ENCODE measurements at places on chromosomes 7 and 10. TPM values are rescaled to one million over a fixed set of nuclear protein-coding genes. Genes with fewer than 3 reads are reported as not detected.

Gene CHAT
- total RNA-seq: not detected

Gene HIF1AN
- 83.1 TPM for total RNA-seq

Gene MKRN1
- total RNA-seq: 87.9 TPM

Gene GDF2
- total RNA-seq: not detected

Gene TRIM50
- not detected for total RNA-seq

DNA sequence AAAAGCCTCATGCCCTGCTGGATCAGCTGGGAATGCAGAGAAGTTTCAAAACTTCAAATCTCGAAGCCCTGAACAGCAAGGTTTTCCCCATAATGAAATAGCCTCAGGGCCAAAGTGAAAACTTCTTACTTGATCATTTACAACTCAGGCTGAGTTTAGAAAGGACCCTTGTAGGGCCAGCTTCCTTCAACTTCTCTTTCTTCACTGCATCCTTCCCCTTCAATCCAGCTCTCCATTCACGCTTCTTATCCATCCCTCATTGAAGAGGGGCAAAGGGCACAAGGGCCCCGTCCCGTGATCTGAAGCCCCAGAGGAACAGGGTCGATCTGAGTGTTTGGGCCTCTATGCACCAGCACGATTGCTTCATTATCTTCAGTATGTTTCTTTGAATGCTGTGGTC is 392.2 kb upstream of the CELF2 start:
- no peak for DNase-seq

- no peak for DNase-seq
These were observed 282.2 kb upstream of the KLF14 start for GRCh38 chr7:131016230-131016629.

- no peak for DNase-seq
These were observed 4.4 kb downstream of the SPRN start for GRCh38 chr10:133420028-133420427.

GRCh38 chr10:3265088-3265487 is 92.5 kb upstream of the PITRM1 start:
- DNase-seq: no peak

- DNase-seq: no peak
These were observed 196.2 kb downstream of the PTN start for GRCh38 chr7:137147338-137147720.

DNA sequence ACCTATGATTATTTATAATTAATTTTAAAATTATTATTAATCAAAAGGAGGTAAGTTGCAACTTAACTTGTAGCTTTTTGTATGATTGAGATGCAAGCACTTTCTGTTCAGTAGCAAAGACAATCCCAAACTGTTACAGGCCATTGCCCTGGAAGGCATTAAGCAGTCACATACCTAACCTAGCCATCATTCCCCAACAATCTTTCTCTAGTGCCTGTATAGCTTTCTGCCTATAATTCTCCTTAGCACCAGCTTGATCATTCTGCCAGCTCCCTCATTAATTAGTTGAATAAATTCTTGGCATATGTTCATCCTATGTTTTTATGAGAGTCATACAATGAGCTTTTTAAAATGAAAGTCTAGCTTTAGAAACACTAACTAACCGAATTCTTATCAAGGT is 178.9 kb upstream of the TMEM106B start:
- DNase-seq: no peak

DNA sequence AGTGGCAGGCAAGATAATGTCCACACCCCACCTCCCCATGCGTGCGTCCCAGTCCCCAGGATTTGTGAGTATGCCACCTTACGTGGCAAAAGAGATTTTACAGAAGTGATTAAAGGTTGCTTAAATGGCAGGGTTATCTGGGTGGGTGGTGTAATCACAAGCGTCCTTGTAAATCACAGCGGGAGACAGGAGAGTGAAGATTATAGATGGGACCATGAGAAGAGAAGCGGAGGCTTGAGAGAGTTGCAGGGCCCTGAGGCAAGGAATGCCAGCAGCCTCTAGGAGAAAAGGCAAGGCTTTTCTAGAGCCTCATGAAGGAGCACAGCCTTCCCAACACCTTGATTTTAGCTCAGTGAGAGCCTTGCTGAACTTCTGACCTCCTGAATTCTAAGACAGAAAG is 10.2 kb downstream of the ZRANB1 start:
- no peak for DNase-seq

GRCh38 chr7:28116041-28116440 is 64.6 kb downstream of the JAZF1 start:
- no peak for DNase-seq

- no peak for DNase-seq
These were observed 99.6 kb upstream of the GLCCI1 start for GRCh38 chr7:7869036-7869435.

All from Panc1 (cell line).